ENCODE measurements at places on chromosomes 2 and 18. TPM values are rescaled to one million over a fixed set of nuclear protein-coding genes. Genes with fewer than 3 reads are reported as not detected.

Gene LMAN2L
- 26.2 TPM for total RNA-seq

DNA sequence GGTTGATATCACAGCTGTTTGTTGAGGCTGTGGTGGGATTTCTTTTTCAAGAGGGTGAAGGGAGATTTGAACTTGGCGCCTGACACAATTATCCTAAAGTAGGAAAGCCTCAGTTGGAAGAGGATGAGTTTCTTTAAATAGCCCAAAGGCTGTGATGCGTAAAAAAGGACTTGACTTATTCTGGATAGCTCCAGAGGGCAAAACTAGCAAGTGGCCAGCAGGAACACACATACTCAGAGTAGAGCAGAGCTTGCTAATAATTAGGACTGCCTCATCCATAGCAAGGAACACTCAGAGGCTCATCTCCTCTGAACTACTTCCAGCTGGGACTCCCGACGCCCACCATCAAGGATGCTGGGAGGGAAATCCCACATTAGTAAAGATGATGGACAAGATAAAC is 74.0 kb downstream of the AFF3 start:
- DNase-seq, result no peak

Gene LAMA3
- 4.1 TPM for total RNA-seq

GRCh38 chr18:37742436-37742835 is 176.8 kb upstream of the CELF4 start:
- no peak for DNase-seq

GRCh38 chr2:228599297-228599696 is 417.8 kb upstream of the SPHKAP start:
- DNase-seq, result no peak

Measured in Right ventricle myocardium inferior (tissue), 1 donor.